NCI-H1436 treated with DMSO at 0.1 percent for 48 hours (cell line): ENCODE measurements at places on chromosomes 1 and 21.

GRCh38 chr1:188228623-188229022, 1399.9 kb downstream of the PLA2G4A start:
- no peak for DNase-seq

- no peak for DNase-seq
Observed at GRCh38 chr1:79431340-79431739, 424.8 kb upstream of the ADGRL4 start.

- no peak for DNase-seq
Observed at GRCh38 chr1:161790587-161791317, 24.6 kb downstream of the ATF6 start.

DNA sequence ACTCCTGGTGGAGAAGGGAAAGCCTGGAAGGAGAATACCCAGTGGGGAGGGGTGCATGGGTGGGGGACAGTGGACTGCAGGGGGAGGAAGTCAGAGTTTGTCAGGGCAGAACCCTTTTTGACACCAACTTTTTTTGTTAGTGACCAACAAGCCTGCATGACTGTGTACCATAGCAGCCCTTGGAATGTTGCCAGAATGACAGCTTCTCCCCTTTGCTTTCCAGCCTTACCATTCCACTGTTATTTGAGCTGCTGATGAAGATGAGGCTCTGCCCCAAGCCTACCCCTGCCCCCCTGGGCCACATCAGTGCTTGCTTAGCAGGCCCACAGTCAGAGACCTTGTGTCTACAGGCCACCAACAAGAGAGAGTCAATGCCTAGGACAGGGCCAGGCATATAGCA, 341.2 kb downstream of the HHAT start:
- DNase-seq = no peak

GRCh38 chr1:212635141-212635631, 26.6 kb downstream of the ATF3 start:
- no peak for DNase-seq

GRCh38 chr1:245454051-245454450, 299.3 kb downstream of the KIF26B start:
- DNase-seq = no peak

GRCh38 chr1:76657623-76658022, 209.7 kb upstream of the ST6GALNAC5 start:
- DNase-seq = no peak

DNA sequence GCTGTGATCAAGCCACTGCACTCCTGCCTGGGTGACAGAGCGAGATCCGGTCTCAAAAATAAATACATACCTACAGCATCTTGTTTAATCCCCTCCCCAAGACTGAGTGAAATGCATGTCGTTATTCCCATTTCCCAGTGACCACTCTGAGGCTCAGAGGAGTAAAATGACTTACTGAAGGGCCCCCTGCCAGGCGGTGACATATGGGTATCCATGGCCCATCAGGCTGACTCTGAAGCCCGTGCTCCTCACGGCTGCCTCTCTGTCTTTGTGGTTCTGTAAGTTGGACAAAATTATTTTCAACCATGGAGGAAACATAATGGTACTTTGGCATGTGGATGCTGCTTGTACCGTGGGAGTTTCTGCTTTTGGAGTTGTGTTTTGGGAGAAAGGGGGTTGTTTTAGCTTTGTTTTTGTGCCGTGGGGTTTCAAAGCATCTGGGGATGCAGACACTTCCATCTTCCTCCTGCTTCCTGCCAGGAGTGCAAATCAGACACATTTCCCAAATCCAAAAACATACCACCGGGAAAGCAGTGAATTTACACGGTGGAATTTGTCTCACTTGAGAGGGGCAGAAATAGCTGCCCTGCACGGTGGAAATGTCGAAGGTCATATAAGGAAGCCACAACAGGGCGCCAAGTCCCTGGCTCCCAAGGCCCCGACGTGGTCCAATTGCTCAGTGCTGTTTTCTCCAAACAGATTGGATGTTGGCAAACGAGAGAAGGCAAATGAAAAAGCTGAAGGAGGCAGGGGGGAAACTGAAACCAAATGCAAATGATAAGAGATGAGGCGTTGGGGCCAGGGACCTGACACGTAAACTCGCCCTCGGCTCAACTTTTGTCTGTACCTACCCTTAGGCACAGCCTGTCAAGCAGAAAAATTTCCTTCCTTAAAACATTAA, 17.1 kb upstream of the PINK1 start:
- DNase-seq = no peak

DNA sequence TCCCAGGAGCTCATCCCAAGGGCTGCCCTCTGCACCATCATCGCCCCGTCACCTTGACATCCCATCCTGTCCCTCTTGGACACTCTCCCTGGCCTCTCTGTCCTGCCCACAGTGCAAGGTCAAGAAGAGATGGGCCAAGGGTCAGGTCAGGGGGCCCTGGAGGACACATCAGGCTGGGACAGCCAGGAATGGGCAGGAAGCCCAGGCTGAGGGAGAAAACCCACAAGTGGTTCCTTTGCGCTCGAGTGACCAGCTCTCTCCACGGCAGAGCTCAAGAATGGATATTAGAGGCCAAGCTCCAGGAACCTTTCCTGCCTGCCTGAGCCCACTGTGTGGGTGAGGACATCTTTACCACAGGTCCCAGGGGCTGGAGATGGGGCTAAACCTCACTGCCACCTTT, 41.0 kb downstream of the KCNN3 start:
- no peak for DNase-seq

DNA sequence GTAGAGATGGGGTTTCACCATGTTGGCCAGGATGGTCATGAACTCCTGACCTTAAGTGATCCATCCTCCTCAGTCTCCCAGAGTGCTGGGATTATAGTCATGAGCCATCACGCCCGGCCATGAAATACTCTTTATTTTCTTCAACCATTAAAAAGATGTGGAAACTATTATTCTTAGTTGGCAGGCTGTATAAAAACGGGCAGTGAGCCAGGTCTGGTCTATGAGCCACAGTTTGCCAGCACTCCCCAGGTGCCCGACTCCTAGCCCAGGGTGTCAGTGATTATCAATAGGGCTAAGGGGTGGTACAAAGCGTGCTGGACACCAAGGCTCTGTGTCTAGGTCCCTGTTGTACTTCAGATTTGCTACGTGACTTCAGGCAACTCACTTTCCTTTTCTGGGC, 3.7 kb upstream of the TMEM61 start:
- DNase-seq = no peak

GRCh38 chr1:25090707-25091422, 141.4 kb downstream of the SYF2 start:
- DNase-seq = no peak

- DNase-seq = no peak
Observed at GRCh38 chr1:8312235-8313218, 5.4 kb upstream of the SLC45A1 start.

DNA sequence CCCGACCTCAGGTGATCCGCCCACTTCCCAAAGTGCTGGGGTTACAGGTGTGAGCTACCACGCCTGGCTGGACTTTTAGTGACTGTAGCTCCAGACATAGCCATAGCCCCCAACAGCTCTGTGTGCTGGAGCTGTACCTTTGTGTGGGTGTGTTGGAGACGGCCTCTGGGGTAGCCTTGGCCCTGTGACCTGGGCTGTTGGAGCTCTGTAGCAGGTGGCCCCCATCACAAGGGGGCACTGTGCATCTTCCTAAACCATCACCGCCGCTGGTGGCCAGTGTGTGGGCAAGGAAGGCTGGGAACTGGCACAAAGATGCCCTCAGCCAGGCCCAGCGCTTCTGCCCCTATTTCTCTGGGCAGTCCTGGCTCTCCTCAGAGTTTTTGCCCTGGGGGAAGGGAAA, 38.4 kb upstream of the FOXO6 start:
- no peak for DNase-seq

DNA sequence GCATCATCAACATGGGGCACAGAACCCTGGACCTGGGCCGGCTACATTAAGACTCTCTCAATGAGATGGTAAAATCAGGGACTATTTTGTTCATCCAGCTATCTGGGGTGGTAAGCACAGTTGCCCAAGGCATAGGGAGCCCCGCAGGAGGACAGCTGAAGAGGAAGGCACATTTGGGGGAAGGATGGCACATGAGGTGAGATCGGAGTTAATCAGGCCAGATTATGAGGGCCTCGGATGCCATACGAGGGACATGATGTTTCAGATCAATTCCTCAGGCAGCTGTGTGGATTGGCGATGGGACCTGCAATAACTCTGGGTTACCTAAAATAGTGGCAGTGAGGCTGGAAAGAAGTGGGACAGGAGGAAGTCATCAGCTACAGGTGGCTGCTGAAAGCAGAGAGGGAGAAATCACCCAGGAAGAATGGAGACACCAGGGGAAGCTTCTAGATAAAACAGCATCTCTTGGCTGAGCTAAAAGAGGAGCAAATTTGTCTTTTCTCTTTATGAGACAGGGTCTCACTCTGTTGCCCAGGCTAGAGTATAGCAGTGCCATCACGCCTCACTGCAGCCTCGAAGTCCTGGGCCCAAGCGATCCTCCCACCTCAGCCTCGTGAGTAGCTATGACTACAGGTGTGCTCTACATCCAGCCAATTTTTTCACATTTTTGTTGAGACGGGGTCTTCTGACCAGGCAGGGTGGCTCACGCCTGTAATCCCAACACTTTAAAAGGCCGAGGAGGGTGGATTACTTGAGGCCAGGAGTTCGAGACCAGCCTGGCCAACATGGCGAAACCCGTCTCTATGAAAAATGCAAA, 21.1 kb downstream of the TOMM20 start:
- no peak for DNase-seq

GRCh38 chr1:62355095-62355494, 35.9 kb upstream of the KANK4 start:
- DNase-seq = no peak

DNA sequence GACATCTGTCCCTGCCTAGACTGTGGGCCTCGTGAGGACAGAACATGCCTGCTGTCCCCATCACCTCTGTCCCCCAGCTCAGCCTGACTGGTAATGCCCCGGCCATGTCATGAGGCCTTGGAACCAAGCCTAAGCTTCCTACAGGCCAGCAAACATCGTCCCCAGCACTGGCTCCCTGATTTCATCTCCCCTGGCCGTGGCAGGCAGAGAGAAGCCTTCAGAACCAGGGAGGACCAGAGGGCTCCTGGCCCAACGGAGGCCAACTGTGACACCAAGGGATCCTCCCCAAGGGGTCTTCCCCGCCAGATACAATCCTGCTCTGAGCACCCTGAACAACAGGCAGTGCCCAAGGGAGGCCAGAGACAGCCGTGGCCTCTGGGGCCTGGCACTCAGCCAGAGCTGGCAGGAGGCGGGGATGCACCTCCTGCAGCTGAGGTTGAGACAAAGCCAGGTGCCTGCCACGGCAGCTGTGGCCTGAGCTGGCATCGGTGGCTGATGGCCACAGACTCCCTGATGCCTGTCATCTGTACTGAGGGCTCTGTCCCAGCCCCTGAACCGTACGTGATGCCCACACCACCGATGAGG, 9.9 kb upstream of the NPHP4 start:
- DNase-seq = no peak

DNA sequence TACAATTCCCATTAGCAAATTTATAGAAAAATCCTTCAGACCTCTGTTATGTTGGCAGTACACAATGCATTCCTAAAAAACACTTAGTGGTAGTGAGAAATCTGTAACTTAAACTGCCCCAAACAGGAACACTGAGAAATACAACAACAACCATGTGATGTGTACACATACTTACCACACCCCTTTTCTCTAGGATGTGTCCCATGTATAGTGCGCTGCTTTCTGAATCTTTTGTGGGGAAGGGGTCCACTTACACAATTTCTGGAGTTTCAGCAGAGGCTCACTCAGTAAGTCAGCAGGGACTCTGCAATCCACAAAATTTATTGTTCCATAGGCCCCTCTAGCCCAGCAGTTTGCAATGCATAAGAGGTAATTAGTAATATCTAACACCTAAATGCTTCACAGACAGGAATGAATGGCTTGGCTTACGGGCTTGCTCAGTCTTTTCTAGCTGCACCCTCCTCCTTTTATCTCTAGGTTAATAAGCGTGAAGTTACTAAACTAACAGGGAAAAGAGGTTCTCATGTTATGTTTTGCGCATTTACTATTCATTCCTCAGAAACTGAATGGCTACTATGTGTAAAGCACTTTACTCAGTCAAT, 115.2 kb downstream of the TGFBR3 start:
- DNase-seq = no peak

DNA sequence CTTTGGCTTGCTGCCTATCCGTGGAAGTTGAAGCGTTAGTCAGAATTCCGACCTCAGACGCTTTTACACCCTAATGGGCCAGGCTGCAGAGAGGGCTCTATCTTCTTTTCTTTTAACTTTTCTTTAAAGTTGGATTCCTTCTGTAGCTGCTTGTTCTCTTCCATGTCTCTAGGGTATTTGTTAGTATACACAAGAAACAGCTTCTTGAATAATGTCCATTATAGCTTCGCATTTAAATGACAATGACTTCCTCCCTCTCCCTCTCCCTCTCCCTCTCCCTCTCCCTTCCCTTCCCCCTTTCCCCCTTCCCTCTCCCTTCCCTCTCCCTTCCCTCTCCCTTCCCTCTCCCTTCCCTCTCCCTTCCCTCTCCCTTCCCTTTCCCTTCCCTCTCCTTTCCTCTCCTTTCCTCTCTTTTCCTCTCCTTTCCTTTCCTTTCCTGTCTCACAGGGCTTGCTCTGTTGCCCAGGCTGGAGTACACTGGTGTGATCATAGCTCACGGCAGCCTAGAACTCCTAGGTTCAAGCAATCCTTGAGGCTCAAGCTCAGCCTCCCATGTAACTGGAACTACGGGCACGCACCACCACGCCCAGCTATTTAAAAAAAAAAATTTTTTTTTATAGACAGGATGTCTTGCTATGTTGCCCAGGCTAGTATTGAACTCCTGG, 33.0 kb downstream of the RIPPLY3 start:
- no peak for DNase-seq

- DNase-seq = no peak
Observed at GRCh38 chr21:45408801-45409261, 3.9 kb downstream of the COL18A1 start.

GRCh38 chr1:216248628-216249027, 174.6 kb downstream of the USH2A start:
- DNase-seq = no peak

DNA sequence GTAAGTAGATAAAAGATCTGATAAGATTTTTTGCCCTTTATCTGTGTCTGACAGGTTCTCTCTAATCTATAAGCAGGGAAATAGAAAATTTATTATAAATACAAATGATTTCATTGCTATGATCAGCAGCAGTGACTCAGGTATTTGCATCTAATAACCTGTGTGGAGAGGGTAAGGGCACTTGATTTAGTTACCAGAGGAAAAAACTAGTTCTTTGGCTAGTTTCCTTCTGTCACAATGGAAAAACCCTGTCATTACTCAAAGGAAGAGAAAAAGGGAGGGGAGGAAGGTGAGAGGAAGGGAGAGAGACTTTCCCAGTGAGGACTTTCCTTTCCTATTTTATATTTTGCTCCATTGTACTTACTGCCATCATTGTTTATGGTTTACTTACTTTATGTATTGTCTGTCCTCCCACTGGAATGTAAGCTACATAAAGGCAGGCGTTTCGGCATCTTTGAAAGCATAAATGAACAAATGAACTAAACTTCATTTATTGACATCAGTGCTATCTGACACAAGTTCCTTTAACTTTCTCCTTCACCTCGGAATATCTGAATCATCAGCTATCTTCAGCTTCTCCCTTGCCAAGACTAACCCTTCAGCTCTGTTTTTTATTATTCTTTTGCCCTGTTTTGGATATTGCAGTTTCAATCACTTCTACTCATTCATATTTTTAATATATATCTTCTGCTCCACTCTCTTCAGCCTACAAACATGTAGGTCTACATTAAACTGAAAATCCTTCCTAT, 34.9 kb downstream of the WDR3 start:
- no peak for DNase-seq
